IMR-90 (cell line): ENCODE measurements at places on chromosomes 11 and 22.

GRCh38 chr11:81301166-81301830, 1432.4 kb downstream of the FAM181B start:
- DNase-seq: no peak

DNA sequence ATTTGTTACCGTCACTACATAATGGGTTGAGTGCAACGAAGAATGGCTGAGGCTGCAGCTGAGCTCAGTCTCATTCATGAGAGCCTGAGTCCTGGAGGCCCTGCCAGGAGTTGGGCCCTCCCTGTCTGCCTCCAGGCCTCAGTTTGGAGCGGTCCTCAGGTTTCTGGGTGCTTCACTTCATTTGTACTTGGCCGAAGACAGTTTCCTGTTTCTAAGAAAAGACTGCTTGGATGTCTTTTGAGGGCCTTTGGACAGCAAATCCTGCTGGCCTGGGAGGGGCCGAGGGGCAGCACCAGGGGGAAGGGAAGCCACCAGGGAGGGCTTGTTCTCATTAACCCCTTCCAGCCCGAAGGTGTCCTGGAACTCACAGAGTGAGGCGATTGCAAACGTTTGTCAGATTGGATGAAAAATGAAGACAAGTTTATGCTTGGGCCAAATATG, 163.1 kb downstream of the ETS1 start:
- no peak for DNase-seq

- DNase-seq: no peak
Observed at GRCh38 chr22:25092119-25092518, 107.5 kb upstream of the CRYBB3 start.

DNA sequence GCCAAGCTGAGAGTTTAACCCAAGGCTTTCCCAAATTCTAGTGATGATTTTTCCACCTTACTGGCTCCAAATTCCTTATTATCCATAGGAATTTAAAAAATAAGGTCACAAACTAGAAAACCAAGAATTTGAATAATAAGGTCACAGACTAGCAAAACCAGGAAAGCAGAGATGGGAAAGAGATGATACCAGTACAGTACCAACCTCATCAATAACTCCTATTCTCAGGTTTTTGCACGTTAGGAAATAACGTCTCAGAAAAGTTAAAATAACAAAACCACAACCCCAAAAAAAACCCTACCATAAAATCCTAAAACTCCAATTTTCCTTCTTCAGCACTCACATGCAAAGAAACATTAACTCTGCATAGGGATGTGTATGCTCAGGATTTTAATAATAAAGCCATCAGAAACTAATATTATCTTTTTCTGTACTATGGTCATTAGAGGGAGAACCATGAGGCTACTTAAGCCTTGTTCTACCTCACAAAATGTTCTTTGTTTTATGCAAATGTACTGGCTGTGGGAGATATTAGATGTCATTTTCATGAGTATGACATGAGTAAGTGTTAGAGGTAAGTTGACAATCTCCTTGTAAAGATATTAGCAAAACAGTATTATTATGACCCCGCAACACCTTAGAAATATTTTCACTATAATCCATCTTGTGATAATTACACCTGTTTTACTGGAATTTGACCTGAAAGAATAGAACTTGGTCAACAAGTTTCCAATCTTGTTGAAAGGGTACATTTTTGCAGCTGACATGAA, 16.1 kb upstream of the EED start:
- no peak for DNase-seq

GRCh38 chr11:504053-504993, 2.7 kb downstream of the RNH1 start:
- no peak for DNase-seq

DNA sequence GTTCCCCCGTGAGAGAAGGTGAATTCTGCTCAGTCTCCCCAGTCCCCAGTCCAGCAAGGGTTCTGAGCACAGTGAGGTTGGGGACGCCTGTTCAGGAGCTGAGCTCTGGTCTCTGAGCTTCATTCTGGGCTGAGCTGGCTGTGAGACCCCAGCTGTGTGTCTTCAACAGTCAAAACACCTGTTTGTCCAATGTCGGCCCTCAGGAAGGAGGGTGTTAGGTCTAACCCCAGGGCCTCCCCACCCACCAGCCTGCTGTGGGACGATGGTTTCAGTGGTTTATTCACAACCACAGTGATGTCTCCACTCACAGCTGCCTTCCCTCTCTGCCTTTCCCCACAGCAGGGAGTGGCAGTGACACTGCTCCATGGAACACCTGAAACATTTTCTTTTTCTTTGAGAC, 1282.9 kb downstream of the TBC1D22A start:
- no peak for DNase-seq

DNA sequence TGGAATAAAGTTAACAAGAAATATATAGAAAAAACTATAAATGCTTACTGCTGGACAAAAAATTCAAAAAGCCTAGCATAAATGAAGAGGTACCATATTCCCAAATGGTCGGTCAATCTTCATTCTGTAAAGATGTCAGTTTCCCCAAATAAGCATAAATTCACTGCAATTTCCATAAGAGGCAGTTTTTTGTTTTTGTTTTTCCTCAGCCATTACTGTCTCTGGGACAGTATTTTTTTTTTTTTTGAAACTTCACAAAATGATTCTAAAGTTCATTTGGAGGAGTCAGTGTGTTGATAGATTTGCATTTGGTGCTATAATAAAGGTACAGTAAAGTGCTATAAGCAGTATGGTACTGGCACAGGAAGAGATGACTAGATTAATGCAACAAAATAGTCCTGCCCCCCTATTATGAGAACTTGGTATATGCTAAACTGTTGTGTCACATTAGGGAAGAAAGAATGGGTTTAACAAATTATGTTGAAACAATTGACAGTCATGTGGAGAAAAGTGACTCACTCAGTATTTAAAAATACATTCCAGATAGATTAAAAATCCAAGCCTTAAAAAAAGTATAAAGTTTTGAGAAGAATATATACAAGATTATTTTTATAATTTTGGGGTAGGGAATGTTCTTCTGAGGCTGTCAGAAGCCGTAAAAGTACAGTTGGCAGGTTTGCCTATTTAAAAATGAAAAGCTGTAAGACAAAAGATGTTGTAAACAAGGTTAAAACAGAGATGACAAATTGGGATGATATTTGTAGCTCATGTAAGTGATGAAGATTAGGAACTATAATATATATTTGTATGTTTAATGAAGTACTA, 2.6 kb upstream of the FTH1 start:
- DNase-seq: peak; percentile 87

GRCh38 chr11:40226654-40227053, 1232.8 kb downstream of the LRRC4C start:
- DNase-seq: no peak

GRCh38 chr22:21837248-21837979, 30.0 kb downstream of the MAPK1 start:
- DNase-seq: peak; percentile 91

DNA sequence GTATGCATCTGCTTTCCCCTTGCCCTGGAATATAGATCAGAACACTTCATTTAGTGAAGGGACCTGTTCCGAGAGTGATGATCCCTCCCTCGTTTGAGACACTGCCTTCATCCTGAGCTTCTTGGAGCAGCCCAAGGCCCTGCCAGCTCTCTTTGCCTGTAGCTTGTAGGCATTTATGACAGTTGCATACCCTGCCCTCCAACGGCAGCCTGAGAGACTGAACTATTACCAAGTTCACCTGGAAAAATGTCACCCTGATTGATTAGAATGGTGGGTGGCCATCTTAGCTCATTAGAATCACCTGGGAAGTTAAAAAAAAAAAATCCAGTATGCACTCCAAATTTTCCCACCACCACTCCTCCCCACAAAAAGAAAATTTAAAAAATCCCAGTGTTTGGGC, 1.5 kb downstream of the MICAL3 start:
- DNase-seq: no peak

GRCh38 chr22:22943521-22944267, 56.1 kb downstream of the IGLL5 start:
- DNase-seq: no peak

DNA sequence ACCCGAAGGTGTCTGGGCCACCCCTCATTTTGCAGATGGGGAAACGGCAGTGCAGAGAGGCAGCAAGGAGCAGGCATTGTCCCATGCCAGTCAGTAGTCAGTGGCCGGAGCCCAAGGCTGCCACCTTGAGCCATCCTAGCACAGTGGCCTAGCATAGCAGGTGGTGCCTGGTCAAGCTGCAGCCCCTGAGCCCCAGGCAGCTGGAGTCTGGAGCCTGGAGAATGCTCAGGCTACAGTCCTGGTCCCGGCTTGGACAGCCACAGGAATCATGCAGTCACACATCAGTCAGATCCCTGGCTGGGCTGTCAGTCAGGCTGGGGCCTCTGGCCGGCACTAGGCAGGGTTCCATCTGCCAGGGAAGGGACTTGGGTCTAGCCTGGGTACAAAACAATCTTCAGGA, 18.6 kb downstream of the KCNC1 start:
- no peak for DNase-seq

- peak; percentile 54 for DNase-seq
Observed at GRCh38 chr11:65432686-65433582, 10.3 kb downstream of the NEAT1 start.

DNA sequence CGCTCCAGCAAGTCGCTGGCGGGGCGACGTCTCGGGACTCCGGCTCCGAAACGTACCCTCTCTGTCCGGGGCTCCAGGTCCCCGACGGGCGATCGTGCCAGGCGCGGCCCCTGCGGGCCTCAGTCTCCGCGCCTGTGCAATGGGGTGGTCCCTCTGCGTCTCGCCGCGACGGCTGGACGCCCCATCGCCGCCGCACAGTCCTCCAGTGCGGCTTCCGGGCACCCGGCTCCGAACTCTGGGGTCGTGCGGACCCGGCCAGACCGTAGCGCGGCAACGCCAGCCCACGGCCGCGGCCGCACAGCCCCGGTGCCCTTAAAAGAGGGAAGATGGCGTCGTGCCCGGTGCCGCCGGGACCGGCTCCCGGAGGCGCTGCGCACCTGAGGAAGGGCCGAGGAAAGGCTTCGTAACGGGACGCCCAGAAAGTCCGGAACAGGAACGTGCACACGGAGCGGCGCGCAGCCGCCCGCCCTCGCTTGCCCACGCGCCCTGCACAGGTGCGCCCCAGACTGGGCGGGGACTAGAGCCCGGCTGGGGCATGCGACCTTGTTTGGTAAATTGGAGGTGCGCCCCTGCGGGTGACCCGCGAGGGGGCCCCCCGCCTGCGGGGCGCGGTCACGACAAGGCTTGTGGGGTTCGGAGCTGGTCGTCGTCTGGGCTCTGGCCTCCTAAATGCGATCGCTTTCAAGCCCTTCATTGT, 525 bp downstream of the BIK start:
- DNase-seq: no peak
